ENCODE measurements at places on chromosomes 2 and 18. TPM values are rescaled to one million over a fixed set of nuclear protein-coding genes. Genes with fewer than 3 reads are reported as not detected.
A peak's percentile ranks its signal among the peaks of the same experiment; 100 is the strongest.

DNA sequence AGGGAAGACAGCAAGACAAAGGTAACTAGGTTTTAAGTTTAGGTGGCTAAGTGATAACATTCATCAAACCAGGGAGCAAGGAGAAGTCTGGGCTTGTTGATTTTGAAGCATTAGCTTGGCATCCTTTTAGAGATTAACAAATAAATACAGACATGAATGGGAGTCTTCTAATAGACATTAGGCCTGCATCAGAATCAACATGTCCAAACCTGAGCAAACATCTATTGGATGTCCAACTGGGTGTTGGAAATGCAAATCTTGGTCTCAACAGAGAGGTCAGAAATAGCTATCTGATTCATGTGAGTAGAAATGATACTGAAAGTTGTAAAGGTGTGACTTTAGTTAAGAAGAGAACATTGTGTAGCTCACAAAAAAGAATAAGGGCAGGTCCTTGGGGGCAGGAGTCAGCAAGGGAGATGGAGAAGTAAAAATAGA lies 85.5 kb upstream of the RND3 start:
- DNase-seq, result no peak
- no peak overlapping the region for H3K27ac ChIP-seq
- H3K4me1 ChIP-seq, result no peaks in the 10 kb centered on the region
- no peak overlapping the region for H3K4me3 ChIP-seq

DNA sequence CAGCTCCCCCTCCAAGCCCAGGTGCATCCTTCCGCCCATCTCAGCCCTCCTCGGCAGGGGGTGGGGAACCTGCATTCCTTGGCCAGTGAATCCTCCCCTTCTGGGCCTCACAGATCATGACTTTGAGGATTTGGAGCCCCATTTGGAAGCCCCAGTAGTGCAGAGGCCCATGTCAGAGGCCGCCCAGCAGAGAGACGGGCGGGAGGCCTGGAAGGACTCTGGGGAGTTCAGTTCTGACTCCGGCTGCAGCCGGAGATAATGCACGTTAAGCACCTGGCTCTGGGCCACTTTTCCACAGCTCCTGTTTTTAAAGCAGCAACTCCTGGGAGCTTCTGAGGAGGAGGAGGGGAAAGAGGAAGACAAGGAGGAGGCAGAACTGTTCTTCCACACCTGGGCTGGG lies 14.9 kb downstream of the ATOH8 start:
- peak; percentile 28 for DNase-seq
- no peak overlapping the region for H3K27ac ChIP-seq
- H3K27me3 ChIP-seq, result peaks cover 22% of the 10 kb centered on the region
- no peaks in the 10 kb centered on the region for H3K36me3 ChIP-seq
- peaks cover 52% of the 10 kb centered on the region for H3K4me1 ChIP-seq

DNA sequence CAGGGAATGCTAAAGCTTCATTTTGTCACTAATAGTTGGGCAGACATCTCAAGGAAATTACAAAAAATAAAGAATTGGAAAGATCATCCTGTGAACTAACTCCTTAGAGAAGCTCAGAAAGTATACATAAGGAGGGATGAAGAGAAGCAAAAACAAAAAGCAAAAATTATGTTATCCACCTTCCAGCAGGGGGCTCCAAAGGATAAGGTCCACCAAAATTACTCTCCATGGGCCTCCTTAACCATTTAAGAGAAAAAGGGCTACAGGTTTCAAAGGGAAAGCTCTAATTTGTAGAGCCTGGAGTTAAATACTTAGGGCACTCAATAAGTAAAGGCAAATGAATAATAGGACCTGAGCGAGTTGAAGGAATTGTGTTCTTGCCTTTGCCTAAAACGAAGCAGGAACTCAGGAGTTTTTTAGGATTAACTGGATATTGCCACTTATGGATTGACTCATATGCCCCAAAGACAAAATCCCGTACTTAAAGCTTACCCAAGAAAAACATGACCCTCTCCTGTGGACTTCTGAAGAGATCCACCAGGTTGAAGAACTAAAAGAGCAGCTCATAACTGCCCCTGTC lies 1167.9 kb downstream of the DSC3 start:
- H3K4me3 ChIP-seq, result no peak overlapping the region
- no peaks in the 10 kb centered on the region for H3K4me1 ChIP-seq
- H3K36me3 ChIP-seq, result no peaks in the 10 kb centered on the region
- no peak overlapping the region for H3K27ac ChIP-seq
- H3K27me3 ChIP-seq, result no peaks in the 10 kb centered on the region

The COL4A3 gene
- total RNA-seq, result not detected

The IGFBP2 gene
- total RNA-seq, result 371 TPM

GRCh38 chr18:22977847-22978701 lies 44.9 kb downstream of the RBBP8 start:
- H3K27ac ChIP-seq, result peak overlapping the region; percentile 31
- H3K4me1 ChIP-seq, result no peaks in the 10 kb centered on the region
- H3K4me3 ChIP-seq, result no peak overlapping the region
- no peaks in the 10 kb centered on the region for H3K27me3 ChIP-seq

The UGT1A10 gene
- not detected for total RNA-seq

DNA sequence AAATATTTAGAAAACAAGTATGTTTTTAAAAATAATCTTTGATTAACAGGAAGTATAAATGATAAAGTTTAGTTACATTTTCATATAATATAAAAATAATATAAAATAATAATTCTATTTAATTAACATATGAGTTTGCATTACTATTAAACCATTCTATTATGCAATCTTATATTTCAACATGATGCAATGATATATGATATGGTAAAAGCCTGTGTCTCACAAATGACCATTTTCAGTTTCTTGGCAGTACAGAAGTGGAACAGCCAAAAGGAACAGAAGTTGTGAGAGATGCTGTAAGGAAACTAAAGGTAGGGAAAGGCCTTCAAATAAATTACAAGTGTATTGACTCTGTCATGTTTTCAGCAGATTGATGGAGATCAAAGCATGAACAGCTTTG lies 230.8 kb downstream of the GULP1 start:
- H3K4me1 ChIP-seq, result peaks cover under 1% of the 10 kb centered on the region
- H3K4me3 ChIP-seq, result no peak overlapping the region

The UGT1A8 gene
- not detected for total RNA-seq

- no peaks in the 10 kb centered on the region for H3K27me3 ChIP-seq
- H3K4me1 ChIP-seq, result peaks cover 52% of the 10 kb centered on the region
- peak; percentile 54 for DNase-seq
- no peaks in the 10 kb centered on the region for H3K36me3 ChIP-seq
Measured at GRCh38 chr2:149080971-149081370, 42.5 kb downstream of the LYPD6B start.

DNA sequence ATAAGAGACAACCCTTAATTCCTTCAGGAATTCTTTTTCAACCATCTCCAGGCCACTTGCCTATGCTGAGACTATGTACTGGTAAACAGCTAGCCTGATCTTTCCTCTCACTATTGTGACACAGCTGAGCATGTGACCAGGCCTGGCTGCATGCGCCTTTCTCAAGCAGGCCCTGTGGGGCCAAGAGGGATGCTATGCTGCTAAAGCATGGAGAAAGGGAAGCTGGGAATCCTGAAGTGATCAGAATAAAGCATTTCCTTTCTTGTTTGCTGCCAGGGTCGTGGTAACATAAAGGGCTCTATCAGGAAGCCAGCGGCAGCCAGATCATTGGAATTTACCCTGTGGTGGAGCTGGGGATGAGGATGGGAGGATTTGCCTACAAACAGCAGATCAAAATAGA lies 29.8 kb upstream of the LCLAT1 start:
- peak overlapping the region; percentile 90 for H3K27ac ChIP-seq
- H3K27me3 ChIP-seq, result no peaks in the 10 kb centered on the region
- no peak overlapping the region for H3K4me3 ChIP-seq
- H3K4me1 ChIP-seq, result peaks cover 30% of the 10 kb centered on the region

The SIX2 gene
- total RNA-seq, result 0.12 TPM

The SKOR2 gene
- total RNA-seq, result not detected

DNA sequence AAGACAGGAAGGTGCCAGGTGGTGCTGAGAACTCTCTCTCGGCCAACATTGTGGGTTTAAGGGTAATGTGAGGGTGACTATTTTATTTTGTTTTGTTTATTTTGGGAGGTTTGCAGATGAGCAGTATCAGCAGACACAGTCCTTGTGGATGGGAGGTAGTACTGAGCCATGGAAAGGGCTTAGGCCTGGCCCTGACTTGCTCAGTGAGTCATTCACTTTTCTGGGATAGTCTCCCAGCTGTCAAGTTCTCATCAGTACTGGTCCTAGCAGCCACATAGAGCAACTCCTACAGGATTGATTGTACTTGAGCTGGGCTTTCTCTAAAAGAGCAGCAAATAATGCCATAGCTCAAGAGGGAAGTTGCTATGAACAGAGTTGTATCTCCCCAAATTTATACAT lies 175.2 kb downstream of the LOXHD1 start:
- no peaks in the 10 kb centered on the region for H3K27me3 ChIP-seq
- no peaks in the 10 kb centered on the region for H3K36me3 ChIP-seq
- DNase-seq, result no peak
- no peak overlapping the region for H3K4me3 ChIP-seq

DNA sequence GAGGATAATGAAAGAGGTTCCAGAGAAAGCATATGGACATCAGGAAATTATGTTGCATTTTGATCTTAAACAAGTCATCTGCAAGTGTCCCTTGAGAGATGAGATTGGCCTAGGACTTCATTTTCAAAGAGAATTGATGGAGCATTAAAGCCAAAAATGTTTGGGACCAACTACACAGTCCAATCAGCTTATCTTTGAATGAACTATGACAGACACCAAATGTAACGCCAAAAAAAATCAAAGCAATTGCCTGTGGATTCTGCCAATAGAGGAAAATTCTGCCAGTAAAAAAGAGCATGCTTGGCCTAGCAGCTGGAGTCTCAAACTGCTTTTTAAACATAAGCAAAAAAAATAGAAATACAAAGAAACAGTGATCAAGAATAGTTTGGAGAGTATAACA lies 594.5 kb upstream of the CHAC2 start:
- no peak overlapping the region for H3K27ac ChIP-seq
- H3K4me1 ChIP-seq, result no peaks in the 10 kb centered on the region
- H3K27me3 ChIP-seq, result no peaks in the 10 kb centered on the region
- H3K4me3 ChIP-seq, result no peak overlapping the region

DNA sequence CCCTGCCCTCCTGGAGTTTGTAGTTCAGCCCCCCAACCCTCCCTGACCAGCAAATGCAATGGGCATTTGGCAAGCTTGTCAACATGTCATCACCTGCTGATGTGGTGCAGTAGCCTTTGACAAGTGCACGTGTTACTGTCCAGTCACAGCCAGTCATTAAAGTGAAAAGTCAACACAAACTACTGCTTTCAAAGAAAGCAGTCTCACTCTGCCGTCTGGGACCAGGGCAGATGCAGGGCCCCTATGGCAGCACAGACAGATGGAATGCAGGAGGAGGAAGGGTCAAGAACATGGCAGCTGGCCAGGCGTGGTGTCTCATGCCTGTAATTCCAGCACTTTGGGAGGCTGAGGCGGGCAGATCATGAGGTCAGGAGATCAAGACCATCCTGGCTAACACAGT lies 222.4 kb upstream of the OSR1 start:
- H3K4me3 ChIP-seq, result no peak overlapping the region
- H3K27me3 ChIP-seq, result no peaks in the 10 kb centered on the region
- no peaks in the 10 kb centered on the region for H3K4me1 ChIP-seq
- no peak overlapping the region for H3K27ac ChIP-seq
- no peaks in the 10 kb centered on the region for H3K36me3 ChIP-seq

- H3K36me3 ChIP-seq, result no peaks in the 10 kb centered on the region
- H3K27me3 ChIP-seq, result peaks cover 14% of the 10 kb centered on the region
- DNase-seq, result no peak
- peaks cover 5% of the 10 kb centered on the region for H3K4me1 ChIP-seq
- no peak overlapping the region for H3K27ac ChIP-seq
Measured at GRCh38 chr18:9715978-9716774, 8.1 kb downstream of the RAB31 start.

DNA sequence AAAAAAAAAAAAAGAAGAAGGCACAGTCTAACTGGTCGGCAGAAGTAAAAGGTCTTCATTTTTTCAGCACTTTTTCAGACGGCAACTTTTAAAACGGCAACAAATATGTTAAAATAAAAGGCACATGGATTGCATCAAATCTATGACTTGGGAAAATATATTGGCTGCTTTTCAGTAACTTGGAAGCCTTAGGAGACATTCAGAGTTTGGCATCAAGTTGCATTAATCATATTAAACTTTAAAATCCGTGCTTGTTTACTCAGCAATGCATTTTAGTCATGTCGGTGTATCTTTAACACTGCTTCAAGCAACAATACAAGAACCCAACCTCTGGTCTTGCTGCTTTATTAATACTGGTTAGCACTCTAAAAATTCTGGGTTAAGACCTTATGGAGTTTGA lies 111.1 kb downstream of the MEP1B start:
- no peak for DNase-seq
- H3K4me3 ChIP-seq, result no peak overlapping the region
- no peaks in the 10 kb centered on the region for H3K4me1 ChIP-seq
- H3K27ac ChIP-seq, result no peak overlapping the region
- no peaks in the 10 kb centered on the region for H3K36me3 ChIP-seq
- no peaks in the 10 kb centered on the region for H3K27me3 ChIP-seq

- H3K27me3 ChIP-seq, result no peaks in the 10 kb centered on the region
- H3K4me1 ChIP-seq, result peaks cover 5% of the 10 kb centered on the region
- DNase-seq, result no peak
- no peaks in the 10 kb centered on the region for H3K36me3 ChIP-seq
- H3K4me3 ChIP-seq, result no peak overlapping the region
- H3K27ac ChIP-seq, result no peak overlapping the region
Measured at GRCh38 chr2:165060411-165060810, 105.1 kb upstream of the SLC38A11 start.
